ENCODE measurements at places on chromosomes 1 and 21.

GRCh38 chr21:16624479-16625118 lies 888.2 kb upstream of the CXADR start:
- DNase-seq = no peak

DNA sequence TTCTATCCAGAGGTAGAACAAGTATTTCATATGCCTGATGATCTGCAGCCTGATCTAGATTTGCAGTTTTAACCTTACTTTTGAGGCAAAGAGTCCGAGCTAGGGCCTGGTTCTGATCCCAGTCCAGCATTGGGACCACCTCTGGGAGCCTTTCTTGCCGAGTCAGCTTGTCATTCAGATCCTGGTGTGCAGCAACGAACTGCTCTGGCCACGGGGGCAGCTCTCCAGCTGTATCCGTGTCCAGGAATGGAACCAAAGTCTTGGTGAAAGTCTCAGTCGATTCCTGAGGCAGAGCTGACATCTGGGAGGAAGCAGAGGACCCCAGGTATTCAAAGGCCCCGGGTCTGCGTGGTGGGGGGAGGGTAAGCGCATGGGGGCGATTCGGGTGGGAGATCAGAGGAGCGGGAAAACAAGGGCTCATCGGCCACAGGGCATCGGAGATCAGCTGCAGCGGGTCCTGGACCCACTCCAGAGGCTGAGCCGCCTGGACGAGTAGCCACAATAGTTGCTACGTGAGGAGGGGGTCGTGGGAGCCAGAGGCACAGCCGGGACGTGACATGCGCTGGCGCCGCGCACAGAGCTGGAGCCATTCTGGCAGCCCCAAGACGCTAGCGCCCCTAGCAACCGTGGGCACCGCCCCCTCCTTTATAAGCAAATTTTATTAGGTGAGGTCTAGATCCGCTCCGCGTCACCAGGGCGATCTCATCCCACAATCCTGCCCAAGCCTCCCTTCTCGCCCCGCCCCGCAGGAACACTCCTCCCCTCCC lies 32.4 kb upstream of the BSDC1 start:
- no peak for DNase-seq

- peak; percentile 58 for DNase-seq
These were observed 10.1 kb downstream of the DIPK1A start for GRCh38 chr1:92951141-92951582.

- no peak for DNase-seq
These were observed 477.4 kb downstream of the CAMTA1 start for GRCh38 chr1:7262611-7263010.

DNA sequence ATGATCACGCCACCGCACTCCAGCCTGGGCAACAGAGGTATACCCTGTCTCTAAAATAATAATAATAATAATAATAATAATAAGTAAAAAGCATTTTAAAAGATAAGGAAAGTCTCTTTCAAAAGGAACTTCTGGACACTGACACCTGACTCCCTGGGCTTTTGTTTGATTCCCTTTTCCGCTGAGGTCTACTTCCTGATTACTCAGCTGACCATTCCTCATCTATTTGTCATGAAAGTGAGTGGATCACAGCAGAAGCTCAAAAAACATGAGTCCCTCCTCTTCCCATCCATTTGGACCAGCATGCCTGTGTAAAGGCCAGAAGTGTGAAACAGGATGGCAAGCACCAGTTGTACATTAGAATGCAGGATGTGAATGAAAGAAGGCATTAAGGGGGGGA lies 61.1 kb upstream of the FBXO28 start:
- no peak for DNase-seq

- DNase-seq = no peak
These were observed 86.8 kb downstream of the LRRC8C start for GRCh38 chr1:89719502-89720306.

- no peak for DNase-seq
These were observed 2.3 kb upstream of the SF3B4 start for GRCh38 chr1:149929856-149930255.

- DNase-seq = no peak
These were observed 180.7 kb downstream of the ZNF326 start for GRCh38 chr1:90175490-90176167.

DNA sequence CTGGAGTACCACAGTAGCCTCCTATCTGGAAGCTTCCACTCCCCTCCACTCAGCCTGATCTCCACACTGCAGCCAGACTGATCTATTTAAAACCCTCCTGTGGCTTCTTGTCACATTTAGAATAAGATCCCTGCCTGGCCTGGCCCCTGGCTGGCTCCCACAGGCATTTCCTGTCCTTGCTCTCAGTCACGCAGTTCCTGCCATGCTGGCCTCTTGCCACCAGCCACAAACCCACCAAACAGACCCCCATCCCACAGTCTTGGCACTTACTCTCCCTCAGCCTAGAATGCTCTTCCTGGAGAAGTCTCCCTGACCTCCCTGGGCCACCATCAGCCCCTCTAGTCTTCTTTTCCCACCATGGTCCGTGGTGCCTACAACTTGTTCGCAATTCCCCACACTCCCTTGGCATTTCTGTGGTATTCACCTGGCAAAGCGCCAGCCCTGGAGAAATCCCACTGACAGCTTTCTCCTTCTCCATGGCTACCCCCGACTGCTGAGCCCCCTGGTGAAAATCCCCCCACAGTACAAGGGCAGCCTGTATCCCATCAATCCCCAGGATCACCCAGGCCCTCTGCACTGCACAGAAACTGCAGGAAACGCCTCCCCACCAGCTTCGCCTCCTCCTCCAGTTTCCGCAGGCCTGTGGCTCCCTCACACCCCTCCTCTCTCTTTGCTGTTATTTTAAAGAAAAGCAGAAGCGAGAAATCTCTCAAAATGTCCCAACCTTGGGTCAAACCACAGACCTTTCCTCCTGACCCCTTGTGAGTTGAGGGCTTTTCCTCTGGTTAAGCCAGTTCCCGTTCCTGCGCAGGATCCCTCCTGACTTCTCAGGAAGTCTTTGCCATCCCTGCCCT lies 94.5 kb downstream of the SYT2 start:
- no peak for DNase-seq

DNA sequence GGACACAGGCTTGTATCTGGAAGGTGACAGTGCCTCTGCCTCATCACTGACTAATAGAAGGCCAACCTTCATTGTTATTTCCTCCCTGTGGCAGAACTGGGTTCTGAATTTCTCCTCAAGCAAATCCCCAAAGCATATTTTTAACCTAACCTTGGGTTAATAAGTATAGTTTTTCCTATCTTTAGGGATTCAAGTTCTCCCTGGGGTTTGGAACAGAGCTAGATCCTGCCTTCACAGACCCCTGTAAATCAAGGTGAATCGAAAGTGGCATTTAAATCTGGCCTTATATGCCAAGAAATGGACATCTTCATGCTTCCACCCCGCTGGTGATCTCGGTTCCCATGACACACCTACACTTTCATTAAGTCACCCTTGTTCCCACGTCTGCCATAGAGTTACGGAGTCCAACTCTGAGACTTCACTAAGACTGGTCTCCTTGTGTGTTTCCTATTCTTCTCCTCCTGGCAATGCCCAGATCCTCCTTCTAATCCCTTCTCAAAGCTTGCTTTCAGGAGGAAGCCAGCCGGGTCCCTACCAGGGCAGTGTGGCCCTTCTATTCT lies 4.3 kb upstream of the CHI3L2 start:
- no peak for DNase-seq

- DNase-seq = no peak
These were observed 166.6 kb downstream of the DYRK1A start for GRCh38 chr21:37532868-37533780.

DNA sequence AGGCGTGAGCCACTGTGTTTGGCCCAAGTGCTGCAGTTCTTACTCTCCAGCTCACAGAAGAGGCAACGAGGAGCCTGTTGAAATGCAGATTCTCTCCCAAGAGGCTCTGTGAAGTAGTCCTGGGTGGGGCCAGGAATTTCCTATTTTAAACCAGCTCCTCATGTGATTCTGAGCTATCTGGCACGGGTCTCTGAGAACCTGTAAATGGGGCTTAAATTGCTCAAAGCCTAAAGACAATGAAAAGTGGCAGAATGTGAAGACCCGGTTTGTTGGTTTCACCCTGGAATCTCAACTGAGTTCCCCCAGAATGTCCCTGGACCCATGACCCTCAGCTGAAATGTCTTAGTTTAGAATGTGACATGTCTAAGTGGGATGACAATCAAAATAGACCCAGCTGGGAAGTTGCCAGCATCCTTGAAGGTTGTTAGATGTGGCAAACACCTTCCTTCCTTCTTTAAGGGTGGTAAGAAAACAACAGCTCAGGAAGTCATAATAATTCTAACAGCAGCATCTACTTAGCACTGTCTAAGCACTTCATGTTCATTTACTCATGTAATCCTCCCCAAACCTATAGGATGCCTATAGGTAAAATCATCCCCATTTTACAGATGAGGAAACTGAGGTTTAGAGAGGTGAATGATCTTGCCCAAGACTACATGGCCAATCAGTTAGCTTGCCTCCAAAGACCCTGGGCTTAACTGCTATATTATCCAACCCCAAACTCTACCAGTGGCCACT lies 20.9 kb upstream of the ATP5PO start:
- peak; percentile 45 for DNase-seq

- no peak for DNase-seq
These were observed 15.6 kb upstream of the BOLA1 start for GRCh38 chr1:149883598-149884247.

GRCh38 chr1:116351914-116352313 lies 21.1 kb upstream of the ATP1A1 start:
- no peak for DNase-seq

- DNase-seq = no peak
These were observed 2.8 kb upstream of the LYPD8 start for GRCh38 chr1:248758352-248758751.

DNA sequence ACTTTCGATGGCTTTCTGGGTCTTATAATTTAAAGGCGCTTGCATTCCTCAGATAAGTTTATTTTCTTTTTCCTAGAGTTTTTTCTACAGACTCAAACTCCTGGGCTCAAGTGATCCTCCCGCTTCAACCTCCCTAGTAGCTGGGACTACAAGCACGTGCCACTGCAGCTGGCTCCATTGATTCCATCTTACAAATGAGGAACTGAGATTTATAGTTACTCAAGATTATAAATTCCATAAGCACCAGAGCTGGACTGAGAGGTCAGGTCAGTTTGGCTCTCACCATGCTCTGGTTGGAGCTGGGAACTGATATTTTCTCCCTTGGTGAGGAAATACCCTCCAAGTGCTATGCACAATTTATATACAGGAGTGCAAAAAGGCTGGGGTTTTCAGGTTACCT lies 13.4 kb upstream of the PRPF38B start:
- no peak for DNase-seq

DNA sequence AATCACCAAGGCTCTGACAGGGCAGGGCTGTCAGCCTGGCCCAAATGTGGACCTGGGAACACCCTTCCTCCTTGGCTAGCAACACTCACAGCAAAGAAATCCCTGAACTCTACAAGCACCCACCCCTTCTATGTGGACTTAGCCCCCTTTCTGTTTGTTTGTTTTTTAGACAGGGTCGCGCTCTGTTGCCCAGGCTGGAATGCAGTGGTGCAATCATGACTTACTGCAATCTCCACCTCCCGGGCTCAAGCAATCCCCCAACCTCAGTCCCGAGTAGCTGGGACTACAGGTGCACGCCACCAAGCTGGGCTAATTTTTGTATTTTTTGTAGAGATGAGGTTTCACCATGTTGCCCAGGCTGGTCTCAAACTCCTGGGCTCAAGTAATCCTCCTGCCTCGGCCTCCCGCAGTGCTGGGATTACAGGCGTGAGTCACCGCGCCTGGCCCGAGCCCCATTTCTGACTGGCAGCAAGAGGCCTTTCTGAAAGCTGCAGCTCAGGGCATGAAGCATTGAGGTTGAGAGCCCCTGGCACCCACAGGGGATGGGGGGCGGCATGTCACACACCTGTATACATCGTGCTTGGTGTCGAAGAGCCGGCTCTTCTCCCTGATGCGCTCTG lies 16.2 kb downstream of the RIPK4 start:
- DNase-seq = no peak

DNA sequence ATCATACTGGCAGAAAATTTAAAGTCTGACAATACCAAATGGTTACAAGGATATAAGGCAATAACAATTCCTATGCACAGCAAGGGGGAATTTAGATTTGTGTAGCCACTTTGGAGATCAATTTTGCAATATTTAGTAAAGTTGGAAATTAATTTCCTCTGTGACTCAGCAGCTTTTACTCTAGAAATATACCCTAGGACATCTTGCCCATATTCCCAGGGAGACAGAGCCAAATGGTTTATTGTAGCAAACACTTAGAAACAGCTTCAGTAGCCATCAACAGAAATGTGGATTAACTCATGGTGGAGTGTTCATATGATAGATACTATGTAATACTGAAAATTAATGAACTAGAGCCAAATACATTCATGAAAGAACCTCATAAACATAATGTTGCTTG lies 104.6 kb downstream of the BACH1 start:
- DNase-seq = no peak

DNA sequence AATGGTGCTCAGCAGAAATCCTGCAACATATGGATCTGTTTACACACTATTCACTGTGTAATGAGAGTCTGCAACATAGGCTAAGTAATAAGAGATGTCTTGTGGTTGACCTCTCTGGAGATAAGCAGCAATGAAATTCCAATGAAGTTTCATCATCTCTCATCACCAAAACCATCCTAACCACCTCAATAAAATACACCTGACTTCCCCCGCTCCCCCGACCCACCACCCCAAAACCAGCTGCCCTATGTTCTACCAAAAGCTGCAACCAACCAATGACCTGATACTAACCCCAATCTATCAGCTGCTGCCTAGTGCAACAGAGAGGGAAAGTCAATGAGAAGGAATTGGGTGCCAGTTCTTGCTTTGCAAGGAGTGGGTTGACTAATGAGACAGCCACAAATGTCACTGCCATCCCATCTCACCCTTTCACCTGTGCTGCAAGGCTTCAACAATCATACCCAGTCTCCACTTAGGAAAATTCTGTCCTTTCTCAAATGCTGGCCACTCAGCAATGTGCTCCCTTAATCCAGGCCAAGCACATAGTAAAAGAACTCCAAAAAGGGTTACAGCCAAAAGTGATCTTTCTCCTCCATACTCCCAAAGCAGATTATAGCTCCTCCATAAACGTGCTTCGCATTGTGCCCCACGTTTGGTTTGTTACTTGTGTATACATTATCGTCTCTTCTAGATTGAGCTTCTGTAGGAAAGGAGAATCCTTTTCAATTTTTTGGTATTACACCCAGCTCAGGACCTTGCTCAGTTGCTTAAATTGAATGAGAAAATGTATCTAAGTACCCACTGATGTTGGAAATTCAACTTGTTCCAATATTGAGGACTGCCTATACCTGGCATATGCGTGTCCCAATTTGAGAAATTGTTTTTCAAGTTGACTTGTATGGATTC lies 29.0 kb downstream of the MRPL39 start:
- no peak for DNase-seq

- DNase-seq = no peak
These were observed 89.5 kb upstream of the PGBD5 start for GRCh38 chr1:230515451-230516145.

- no peak for DNase-seq
These were observed 41.3 kb downstream of the PGM1 start for GRCh38 chr1:63634471-63634870.

- DNase-seq = no peak
These were observed 97.2 kb downstream of the SIM2 start for GRCh38 chr21:36796070-36796469.

GRCh38 chr1:101216623-101217022 lies 20.2 kb upstream of the S1PR1 start:
- DNase-seq = no peak

GRCh38 chr1:232477728-232478127 lies 152.2 kb downstream of the SIPA1L2 start:
- DNase-seq = no peak
